Peyer's patch (tissue), 4 donors: ENCODE measurements at places on chromosomes 6 and 20. TPM values are rescaled to one million over a fixed set of nuclear protein-coding genes. Genes with fewer than 3 reads are reported as not detected.
A peak's percentile ranks its signal among the peaks of the same experiment; 100 is the strongest.

The CALHM4 gene
- total RNA-seq: not detected

The PLA2G7 gene
- 0.80 TPM for total RNA-seq

- no peak overlapping the region for H3K4me3 ChIP-seq
- H3K36me3 ChIP-seq: no peaks in the 10 kb centered on the region
- no peaks in the 10 kb centered on the region for H3K4me1 ChIP-seq
Observed at GRCh38 chr6:42471142-42471541, 19.4 kb upstream of the TRERF1 start.

The LTA gene
- not detected for total RNA-seq

The SIGLEC1 gene
- 5.4 TPM for total RNA-seq

GRCh38 chr6:33075568-33076405 lies at the start of gene HLA-DPB1:
HLA-DPB1 (plus strand) TSS chr6:33075990; CDS start chr6:33076042, 52 bp downstream.
- H3K4me3 ChIP-seq: peak within 1 kb of the TSS; percentile 44
- H3K4me1 ChIP-seq: peaks cover 1% of the 10 kb centered on the region
- peak within 1 kb of the TSS; percentile 90 for H3K27ac ChIP-seq
- H3K36me3 ChIP-seq: no peaks in the 10 kb centered on the region
- H3K27me3 ChIP-seq: no peaks in the 10 kb centered on the region

The BTNL2 gene
- total RNA-seq: not detected

The GGT7 gene
- total RNA-seq: 31.8 TPM

GRCh38 chr6:166307082-166308032 lies 835 bp downstream of the PRR18 start:
- H3K27ac ChIP-seq: no peak overlapping the region
- peak overlapping the region; percentile 15 for H3K4me3 ChIP-seq
- H3K4me1 ChIP-seq: peaks cover 7% of the 10 kb centered on the region

DNA sequence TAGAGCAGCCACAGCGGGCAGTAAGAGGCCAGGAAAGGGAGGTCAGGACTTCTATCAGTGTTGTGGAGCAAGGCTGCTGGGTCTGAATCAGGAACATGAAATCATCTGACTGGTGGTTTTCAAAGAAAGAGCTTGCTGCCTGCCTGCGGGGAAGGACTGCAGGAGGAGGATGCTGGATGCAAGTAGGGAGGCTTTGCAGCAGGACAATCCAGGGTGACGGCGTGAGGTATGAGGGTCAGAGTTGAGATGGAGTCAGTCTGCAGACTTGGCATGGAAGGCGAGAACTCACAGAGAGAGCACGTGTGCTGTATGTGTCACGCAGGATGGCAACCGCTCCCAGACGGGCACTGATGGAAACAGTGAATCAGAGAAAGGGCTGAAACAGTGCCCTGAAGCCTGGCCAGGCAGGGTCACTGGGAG lies 59.2 kb upstream of the CD93 start:
- no peak overlapping the region for H3K27ac ChIP-seq
- H3K27me3 ChIP-seq: no peaks in the 10 kb centered on the region
- DNase-seq: no peak
- H3K4me1 ChIP-seq: no peaks in the 10 kb centered on the region
- no peaks in the 10 kb centered on the region for H3K36me3 ChIP-seq
- H3K4me3 ChIP-seq: no peak overlapping the region

The NKAIN2 gene
- not detected for total RNA-seq

GRCh38 chr6:135360222-135360621 lies 137.3 kb downstream of the AHI1 start:
- no peaks in the 10 kb centered on the region for H3K27me3 ChIP-seq
- H3K4me3 ChIP-seq: no peak overlapping the region
- H3K27ac ChIP-seq: no peak overlapping the region
- no peaks in the 10 kb centered on the region for H3K4me1 ChIP-seq
- H3K36me3 ChIP-seq: no peaks in the 10 kb centered on the region
- no peak for DNase-seq

DNA sequence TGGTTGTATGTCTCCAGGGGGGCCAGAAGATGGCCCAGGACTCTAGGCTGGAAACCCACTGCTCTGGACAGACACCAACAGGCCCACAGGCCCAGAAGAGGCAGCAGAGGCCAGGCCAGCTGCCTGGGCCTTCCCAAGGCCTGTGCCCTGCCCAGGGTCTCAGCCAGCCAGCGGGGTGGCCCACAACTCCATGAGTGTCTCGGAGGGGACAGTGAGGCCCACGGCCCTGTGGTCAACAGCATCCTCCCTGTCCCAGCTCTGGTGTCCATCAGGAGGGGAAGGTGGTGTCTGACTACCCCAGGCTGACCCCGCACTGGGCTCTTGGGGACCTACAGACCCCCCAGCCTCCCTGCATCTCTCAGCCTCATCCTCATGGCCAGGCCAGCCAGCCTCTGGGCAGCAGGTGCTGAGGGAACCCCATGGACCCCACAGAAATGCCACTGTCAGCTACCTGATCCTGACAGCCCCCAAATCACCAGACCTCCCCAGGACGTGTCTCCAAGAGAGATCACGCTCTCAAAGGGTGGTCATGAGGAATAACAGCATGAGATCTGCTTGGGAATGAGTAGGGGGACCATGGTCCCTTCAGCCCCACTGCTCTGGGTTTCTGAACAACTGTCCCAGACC lies 112.4 kb downstream of the NOL4L start:
- H3K4me1 ChIP-seq: peaks cover 5% of the 10 kb centered on the region
- H3K27ac ChIP-seq: peak overlapping the region; percentile 71
- H3K4me3 ChIP-seq: no peak overlapping the region
- no peaks in the 10 kb centered on the region for H3K27me3 ChIP-seq
- no peaks in the 10 kb centered on the region for H3K36me3 ChIP-seq

The FUT9 gene
- total RNA-seq: not detected

DNA sequence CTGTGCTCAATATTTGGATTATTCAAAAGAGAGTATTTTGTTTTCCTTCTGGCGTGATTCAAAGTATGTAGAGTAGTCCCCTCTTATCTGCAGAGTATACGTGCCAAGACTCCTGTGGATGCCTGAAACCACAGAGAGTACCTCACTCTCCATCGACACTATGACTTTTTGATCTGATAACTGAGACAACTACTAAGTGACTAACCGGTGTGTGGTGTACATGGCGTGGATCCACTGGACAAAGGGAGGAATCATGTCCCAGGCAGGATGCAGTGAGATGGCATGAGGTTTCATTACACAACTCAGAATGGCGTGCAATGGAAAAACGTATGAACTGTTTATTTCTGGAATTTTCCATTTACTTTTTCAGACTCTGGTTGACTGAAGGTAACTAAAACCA lies 112.2 kb upstream of the PDE7B start:
- no peaks in the 10 kb centered on the region for H3K27me3 ChIP-seq
- H3K27ac ChIP-seq: no peak overlapping the region
- H3K4me1 ChIP-seq: no peaks in the 10 kb centered on the region
- no peak overlapping the region for H3K4me3 ChIP-seq
- no peak for DNase-seq

GRCh38 chr6:583635-584034 lies 73.3 kb downstream of the HUS1B start:
- H3K27me3 ChIP-seq: no peaks in the 10 kb centered on the region
- DNase-seq: no peak
- H3K4me1 ChIP-seq: no peaks in the 10 kb centered on the region
- H3K27ac ChIP-seq: peak overlapping the region; percentile 9
- no peaks in the 10 kb centered on the region for H3K36me3 ChIP-seq

DNA sequence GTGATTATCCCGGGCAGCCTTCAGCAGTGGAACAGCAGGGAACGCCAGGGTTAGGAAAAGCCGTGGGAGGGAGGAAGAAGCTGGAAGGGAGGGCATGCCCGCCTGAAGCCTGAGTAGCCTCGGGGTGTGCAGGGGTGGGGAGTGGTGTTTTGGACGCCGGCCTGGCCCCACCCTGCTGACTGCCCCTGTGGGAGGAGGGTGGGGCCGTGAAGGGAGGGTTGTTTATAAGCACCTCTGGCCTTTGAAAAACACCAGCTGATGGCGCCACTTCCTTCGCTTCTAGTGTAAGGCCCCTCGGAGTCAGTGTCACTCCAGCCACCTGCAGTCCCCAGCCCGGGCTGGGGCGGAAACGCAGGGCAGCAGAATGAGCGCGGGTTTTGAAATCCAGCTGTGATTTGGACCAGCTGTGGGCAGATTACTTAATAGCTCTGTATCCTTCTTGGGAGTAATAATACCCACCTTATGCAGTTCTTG lies 52.8 kb upstream of the BMP6 start:
- H3K4me1 ChIP-seq: no peaks in the 10 kb centered on the region
- DNase-seq: peak; percentile 50
- peak overlapping the region; percentile 21 for H3K4me3 ChIP-seq

GRCh38 chr6:106448000-106448426 lies 87.5 kb downstream of the CRYBG1 start:
- peak overlapping the region; percentile 4 for H3K27ac ChIP-seq
- peak; percentile 63 for DNase-seq
- H3K4me3 ChIP-seq: no peak overlapping the region

DNA sequence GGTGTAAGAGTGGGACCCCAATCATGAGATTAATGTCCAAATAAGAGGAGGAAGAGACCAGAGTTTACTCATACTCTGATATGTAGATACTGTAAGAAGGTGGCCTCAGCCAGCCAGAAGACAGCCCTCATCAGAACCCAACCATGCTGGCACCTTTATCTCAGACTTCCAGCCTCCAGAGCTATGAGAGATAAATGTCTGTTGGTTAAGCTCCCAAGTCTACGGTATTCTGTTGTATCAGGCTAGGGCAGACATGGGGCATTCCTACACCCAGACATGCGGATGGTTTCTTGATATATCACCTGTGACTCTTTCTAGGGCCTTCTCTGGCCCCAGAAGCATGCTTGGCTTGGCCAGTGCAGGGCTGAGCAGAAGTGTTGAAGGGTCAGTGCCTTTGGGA lies 247.4 kb upstream of the RIN2 start:
- no peak overlapping the region for H3K27ac ChIP-seq
- no peak overlapping the region for H3K4me3 ChIP-seq
- DNase-seq: no peak
- no peaks in the 10 kb centered on the region for H3K27me3 ChIP-seq
- no peaks in the 10 kb centered on the region for H3K36me3 ChIP-seq
- H3K4me1 ChIP-seq: no peaks in the 10 kb centered on the region

DNA sequence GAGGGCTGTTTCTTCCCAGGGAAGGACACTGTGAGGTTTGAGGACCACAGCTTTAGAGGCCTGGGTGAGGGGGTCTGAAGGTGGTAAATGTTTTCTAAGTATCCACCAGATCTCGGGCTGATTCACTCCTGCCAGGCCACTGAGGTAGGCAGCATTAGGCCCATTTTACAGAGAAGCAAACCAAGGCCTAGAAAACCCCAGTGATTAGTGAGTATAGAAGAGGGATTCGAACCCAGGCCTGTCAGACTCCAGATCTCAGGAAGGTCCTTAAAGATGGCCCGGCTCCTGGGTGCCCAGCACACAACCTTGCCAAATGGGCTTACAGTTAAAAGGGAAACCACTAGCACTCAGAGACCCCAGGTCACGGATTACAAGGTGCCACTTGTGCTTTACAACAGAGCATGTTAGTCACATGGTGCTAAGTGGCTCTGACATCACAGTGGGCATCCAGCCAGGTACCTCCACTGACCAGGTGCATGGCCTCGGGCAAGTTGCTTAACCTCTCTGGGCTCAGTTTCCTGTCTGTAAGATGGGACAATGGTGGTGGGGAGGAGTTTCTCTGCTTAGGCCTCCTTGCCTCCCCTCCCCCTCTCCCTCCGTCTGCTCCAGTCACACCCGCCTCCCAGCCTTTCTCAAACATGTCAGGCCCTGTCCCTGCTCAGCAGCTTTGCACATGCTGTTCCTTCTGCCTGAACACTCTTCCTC lies 18.8 kb upstream of the SIRPA start:
- no peaks in the 10 kb centered on the region for H3K27me3 ChIP-seq
- H3K36me3 ChIP-seq: no peaks in the 10 kb centered on the region
- no peak overlapping the region for H3K4me3 ChIP-seq
- no peak for DNase-seq
- H3K4me1 ChIP-seq: peaks cover 6% of the 10 kb centered on the region

The HAO1 gene
- total RNA-seq: 0.53 TPM

- H3K4me1 ChIP-seq: no peaks in the 10 kb centered on the region
- H3K4me3 ChIP-seq: no peak overlapping the region
- H3K36me3 ChIP-seq: no peaks in the 10 kb centered on the region
- DNase-seq: no peak
- H3K27me3 ChIP-seq: no peaks in the 10 kb centered on the region
- no peak overlapping the region for H3K27ac ChIP-seq
Observed at GRCh38 chr6:121663292-121663810, 227.9 kb downstream of the GJA1 start.

The MMP24 gene
- not detected for total RNA-seq

DNA sequence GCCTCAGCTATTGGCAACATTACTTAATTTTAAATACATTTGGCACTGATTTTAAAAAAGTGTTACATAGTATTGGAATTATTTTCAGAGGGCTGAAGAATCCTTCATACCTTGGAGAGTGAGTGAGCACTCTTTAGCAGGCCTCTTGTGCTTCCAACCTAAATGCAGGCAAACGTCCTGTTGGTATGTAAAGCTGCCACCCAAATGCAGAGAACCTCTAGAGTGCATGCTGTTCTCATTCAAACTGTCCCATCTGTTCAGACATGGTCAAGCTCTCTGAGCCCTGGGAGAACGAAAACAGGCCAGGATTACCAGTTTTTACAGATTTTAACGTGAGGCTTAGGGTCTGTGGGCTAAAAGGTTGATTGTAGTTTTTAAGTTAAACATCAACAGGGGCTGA lies 378.0 kb upstream of the FLRT3 start:
- no peaks in the 10 kb centered on the region for H3K27me3 ChIP-seq
- no peak for DNase-seq
- H3K4me3 ChIP-seq: no peak overlapping the region

The DOK5 gene
- not detected for total RNA-seq

The ECT2L gene
- total RNA-seq: not detected

GRCh38 chr20:3716195-3716834 lies 3.9 kb upstream of the SIGLEC1 start:
- no peak overlapping the region for H3K27ac ChIP-seq
- H3K27me3 ChIP-seq: no peaks in the 10 kb centered on the region
- no peaks in the 10 kb centered on the region for H3K36me3 ChIP-seq

- no peaks in the 10 kb centered on the region for H3K27me3 ChIP-seq
- H3K36me3 ChIP-seq: no peaks in the 10 kb centered on the region
- H3K4me3 ChIP-seq: no peak overlapping the region
Observed at GRCh38 chr20:32470025-32470861, 112.1 kb downstream of the ASXL1 start.

The ZNF318 gene
- total RNA-seq: 29.6 TPM

The CENPQ gene
- 1.5 TPM for total RNA-seq

- no peaks in the 10 kb centered on the region for H3K4me1 ChIP-seq
- H3K36me3 ChIP-seq: no peaks in the 10 kb centered on the region
- no peak for DNase-seq
- no peaks in the 10 kb centered on the region for H3K27me3 ChIP-seq
Observed at GRCh38 chr6:165960695-165961094, 207.0 kb downstream of the TBXT start.

The BPIFB1 gene
- not detected for total RNA-seq

DNA sequence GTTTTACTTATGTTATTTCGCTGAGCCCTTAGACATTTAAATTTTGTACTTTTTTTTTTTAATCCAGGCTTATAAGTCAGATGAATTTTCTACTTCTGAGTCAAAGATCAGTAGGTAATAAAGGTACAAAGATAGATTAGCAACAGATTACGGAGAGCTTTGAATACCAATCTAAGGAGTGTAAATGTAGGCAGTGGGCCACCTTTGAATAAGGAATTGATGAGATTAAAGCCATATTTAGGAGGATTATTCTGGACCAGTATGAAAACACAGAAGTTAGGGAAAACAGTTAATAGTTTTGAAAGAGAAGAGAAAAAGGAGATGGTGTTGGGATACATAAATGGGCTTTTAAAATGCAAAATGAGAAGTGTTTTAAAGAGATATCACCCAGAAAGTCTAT lies 117.6 kb downstream of the SLC16A10 start:
- no peak for DNase-seq
- H3K4me3 ChIP-seq: no peak overlapping the region
- H3K36me3 ChIP-seq: no peaks in the 10 kb centered on the region

The FOXC1 gene
- not detected for total RNA-seq

- H3K27me3 ChIP-seq: no peaks in the 10 kb centered on the region
- peak overlapping the region; percentile 6 for H3K27ac ChIP-seq
- H3K4me1 ChIP-seq: no peaks in the 10 kb centered on the region
- H3K4me3 ChIP-seq: no peak overlapping the region
- no peak for DNase-seq
Observed at GRCh38 chr6:87784051-87784450, 82.0 kb upstream of the AKIRIN2 start.
